CD4-positive, alpha-beta T cell treated with Interleukin-17A for 1 hour (primary cell): ENCODE measurements at places on chromosomes 13 and 19.
A peak's percentile ranks its signal among the peaks of the same experiment; 100 is the strongest.

DNA sequence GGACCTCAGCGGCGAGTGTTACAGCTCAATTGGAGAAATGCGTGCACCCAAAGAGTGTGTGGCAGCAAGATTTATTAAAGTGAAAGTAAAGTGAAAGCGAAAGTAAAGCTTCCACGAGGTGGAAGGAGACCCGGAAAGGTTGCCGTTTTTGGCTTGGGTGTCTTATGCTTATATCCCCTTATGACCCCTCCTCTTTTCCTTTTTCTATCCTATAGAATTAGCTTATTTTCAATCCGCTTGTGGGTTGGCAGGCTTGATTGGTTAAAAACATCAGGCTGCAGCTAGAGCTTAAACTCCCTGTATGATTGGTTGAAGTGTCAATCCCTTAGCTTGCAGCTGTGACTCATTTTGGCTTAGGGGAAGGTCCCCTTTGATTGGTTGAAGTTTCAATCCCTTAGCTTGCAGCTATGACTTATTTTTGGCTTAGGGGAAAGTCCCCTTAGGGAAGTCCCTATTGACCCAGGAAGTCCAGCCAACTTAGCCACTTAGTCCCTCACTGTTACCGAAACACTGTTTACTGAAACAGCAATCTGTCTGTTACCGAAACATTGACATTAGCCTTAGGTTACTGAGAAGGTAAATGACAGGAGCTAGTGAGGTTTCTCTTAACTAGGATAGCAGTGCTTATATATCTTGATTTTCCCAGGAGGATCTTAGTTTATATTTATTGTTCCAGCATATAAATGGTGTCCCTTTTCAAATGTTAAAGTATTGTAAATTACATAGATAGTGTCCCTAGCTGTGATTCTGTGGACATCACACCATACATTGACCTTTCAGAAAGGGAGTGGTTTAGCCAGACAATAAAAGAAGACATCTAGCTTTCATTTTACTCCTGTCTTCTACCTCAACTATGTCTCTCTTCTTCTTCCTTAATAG is 575.8 kb downstream of the DACH1 start:
- peak; percentile 91 for DNase-seq

DNA sequence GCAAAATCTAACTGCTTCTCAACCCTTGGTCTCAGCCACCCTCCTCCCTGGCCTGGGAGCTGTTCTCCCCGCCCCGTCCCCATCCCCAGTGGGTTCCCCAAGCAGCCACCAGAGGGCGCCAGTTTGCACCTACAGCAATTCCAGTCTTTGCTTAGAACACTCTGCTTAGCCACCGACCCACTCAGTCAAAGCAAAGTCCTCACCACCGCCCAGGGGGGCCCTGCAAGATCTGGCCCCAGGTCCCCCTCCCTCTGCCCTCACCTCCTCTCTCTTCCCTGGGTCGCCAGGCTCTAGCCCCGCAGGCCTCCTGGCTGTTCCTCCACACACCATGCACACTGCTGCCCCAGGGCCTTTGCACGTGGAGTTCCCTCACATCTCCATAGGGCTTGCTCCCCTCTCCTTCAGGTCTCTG is 12.4 kb downstream of the TMEM143 start:
- peak; percentile 82 for DNase-seq

GRCh38 chr13:99812625-99813024 is 158.9 kb downstream of the ZIC5 start:
- no peak for DNase-seq

DNA sequence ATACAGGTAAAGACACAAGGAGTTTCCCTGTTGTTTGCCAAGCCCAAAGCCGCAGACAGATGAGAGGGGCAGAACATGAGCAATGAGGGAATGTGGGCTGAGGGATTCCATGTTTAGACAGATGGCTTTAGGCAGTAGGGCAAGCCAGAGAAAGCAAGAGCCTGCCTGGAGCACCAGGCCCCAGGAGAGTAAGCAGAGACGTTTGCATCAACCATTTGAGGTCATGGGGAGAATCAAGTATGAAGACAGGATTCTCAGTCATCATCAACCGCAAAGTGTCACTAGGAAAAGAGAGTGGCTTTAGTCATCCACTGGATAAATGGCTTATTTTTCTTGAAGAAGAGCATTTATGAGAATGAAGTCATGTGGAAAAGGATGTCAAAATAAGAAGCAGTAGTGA is 184.7 kb downstream of the COG6 start:
- no peak for DNase-seq

DNA sequence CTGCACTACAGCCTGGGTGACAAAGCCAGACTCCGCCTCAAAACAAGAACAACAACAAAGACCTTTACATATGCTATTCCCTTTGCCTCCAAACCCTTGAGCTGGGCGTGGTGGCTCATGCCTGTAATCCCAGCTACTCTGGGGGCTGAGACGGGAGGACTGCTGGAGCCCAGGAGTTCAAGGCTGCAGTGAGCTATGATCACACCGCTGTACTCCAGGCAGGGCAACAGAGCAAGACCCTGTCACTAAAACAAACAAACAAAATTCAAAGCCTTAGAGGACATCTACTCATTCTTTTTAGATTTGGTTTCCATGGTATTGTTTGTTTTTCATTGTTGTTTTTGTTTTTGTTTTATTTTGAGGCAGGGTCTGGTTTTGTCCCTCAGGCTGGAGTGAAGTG is 7.8 kb downstream of the ACER1 start:
- no peak for DNase-seq

- DNase-seq, result no peak
These were observed 61.4 kb upstream of the URI1 start for GRCh38 chr19:29880498-29881081.

- no peak for DNase-seq
These were observed 45.5 kb downstream of the ARHGEF7 start for GRCh38 chr13:111160648-111161047.

GRCh38 chr13:80134346-80134745 is 206.6 kb downstream of the SPRY2 start:
- no peak for DNase-seq

- DNase-seq, result no peak
These were observed 432 bp downstream of the ZNF611 start for GRCh38 chr19:52734331-52734892.

GRCh38 chr13:43522788-43523187 is 264.0 kb downstream of the ENOX1 start:
- DNase-seq, result no peak

- no peak for DNase-seq
These were observed 143.5 kb downstream of the DCT start for GRCh38 chr13:94335761-94336526.

- DNase-seq, result no peak
These were observed 35.0 kb downstream of the NAA16 start for GRCh38 chr13:41345914-41346589.

GRCh38 chr13:113949546-113949945 is 24.3 kb downstream of the C13orf46 start:
- DNase-seq, result no peak

- no peak for DNase-seq
These were observed 142.3 kb upstream of the HTR2A start for GRCh38 chr13:47039106-47039505.

- no peak for DNase-seq
These were observed 220.9 kb upstream of the CSNK1A1L start for GRCh38 chr13:37326334-37326733.

DNA sequence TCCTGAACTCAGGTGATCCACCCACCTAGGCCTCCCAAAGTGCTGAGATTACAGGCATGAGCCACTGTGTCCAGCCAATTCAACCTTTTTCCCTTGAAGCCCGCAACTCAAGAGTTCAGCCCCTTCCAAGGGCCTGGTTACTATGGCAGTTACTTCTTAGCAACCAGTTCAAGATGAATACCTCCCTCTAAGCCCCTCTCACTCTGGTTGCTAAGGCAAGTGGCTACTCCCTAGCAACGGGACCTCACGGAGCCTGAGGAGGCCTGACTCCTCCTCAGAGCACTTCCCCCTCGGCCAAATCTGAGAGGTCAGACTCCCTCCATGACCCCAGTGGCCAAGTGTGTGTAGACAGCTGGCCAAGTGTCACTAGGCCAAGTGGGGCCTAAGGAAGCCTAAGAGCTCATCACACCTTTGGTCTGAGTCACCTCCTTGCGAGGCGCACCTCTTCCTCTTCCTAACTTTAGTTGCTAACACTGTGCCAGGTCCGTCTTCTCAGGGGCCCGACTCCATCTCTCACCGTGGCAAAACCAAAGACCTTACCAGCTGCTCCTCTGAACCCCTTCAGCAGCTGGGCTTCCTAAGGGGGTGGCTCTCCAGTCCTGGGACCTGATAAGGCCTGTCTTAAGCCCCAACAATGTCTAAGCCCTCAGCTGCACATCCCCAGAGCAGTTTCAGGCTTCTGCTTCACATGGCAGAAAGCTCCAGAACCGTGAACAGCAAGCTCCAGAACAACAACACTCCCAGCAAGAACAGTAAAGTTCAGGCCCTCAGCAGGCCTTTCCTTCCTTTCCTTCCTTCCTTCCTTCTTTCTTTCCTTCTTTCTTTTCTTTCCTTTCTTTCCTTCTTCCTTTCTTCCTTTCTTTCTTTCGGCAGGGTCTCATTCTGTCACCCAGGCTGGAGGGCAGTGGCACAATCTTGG is 9.6 kb downstream of the CD37 start:
- no peak for DNase-seq

DNA sequence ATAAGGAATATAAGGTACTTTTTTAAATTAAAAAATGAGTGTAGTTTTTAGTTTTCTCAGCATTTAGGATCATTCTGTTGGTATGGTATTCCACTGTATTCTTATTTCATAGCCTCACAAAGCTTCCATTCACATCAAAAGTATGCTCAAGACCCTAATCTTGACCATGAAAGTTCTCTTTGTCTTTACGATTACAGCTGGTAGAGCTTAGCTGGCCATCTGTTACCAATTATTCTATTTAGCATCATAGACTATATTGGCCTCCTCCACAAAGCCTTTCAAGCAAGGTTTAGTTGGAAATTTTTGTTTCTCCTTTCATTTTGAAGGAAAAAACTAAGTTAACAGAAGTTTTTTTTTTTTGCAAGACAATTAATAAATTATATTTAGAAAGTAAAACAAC is 245.1 kb downstream of the KCTD12 start:
- no peak for DNase-seq

GRCh38 chr13:20801707-20802106 is 27.9 kb upstream of the EEF1AKMT1 start:
- no peak for DNase-seq

DNA sequence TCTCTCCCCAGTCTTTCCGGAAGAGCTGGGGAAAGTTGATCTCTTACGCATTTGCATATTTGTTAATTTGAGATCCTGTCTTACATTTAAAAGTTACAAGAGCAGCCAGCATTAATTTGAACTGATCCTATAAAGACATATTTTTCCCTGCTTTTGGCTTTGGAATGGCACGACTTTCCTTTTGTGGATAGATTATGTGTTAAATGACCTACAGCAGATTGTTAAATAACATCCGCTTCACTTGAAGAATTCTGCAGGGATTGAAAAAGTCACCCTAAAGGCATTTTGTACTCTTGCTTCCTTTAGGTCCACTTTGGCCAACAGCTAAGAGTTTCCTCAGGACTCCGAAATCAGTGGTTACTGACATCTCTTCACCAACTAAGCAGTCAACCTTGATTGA is 334.0 kb downstream of the TBC1D4 start:
- DNase-seq, result no peak

- no peak for DNase-seq
These were observed 103.3 kb downstream of the ZAR1L start for GRCh38 chr13:32211813-32212212.

DNA sequence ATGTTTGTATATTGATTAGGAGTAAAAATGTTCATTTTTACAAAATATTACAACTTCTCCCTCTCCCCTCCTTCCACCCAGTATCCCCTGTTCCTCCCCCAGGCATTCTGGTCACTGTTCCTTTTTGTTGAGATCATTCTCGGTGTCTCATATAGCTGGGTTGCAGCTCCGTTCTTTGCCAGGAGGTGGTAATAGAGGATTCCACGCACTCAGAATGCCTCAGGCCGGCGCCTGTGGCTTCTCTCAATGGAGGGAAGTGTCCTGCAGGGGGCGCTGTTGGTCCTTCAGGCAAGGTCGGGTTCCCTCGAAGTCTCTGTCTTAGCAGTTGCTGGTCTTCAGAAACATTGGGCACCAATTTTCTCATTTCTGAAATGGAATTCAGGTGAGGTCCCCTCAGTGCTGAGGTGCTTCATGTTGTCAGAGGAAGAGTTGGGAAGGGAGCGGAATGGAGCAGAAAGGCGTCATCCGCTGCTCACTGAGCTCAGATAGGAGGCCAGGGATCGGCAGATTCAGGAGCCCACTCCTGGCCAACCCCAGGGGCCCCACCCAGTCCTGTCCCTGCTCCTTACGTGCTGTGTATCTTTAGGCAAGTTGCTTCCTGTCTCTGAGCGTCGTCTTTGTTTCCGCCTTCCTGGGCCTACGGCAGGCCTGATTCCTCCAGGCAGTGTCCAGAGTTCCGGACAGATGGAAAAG is 10.3 kb upstream of the GARIN5A start:
- peak; percentile 54 for DNase-seq

DNA sequence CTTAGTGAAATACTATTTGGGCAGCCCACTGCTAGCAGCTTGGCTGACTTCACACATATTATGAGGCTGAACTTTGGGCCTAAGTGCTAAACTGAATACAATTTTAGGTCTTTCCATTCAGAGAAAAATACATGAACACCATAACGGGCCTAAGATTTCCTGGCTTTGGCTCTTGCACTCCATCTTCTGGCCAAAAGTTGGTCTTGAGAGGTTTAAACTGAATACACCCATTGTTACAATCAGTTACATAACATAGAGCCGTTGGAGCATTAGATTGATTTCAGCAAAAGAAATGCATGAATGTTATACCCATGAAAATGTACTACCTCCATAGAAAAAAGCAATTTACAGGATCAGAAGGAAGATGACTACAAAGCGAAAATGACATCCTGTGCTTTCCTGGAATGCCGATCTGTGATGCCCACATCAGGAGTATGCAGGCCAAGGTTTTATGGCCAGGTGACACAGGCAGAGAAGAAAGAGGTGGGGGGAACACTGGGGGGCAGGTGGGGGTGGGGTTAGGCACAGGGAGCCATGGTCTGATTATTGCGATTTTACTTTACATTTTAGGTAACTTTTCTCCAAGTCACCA is 11.1 kb upstream of the SHISA2 start:
- peak; percentile 59 for DNase-seq

GRCh38 chr13:35524171-35524570 is 47.7 kb upstream of the MAB21L1 start:
- DNase-seq, result no peak

DNA sequence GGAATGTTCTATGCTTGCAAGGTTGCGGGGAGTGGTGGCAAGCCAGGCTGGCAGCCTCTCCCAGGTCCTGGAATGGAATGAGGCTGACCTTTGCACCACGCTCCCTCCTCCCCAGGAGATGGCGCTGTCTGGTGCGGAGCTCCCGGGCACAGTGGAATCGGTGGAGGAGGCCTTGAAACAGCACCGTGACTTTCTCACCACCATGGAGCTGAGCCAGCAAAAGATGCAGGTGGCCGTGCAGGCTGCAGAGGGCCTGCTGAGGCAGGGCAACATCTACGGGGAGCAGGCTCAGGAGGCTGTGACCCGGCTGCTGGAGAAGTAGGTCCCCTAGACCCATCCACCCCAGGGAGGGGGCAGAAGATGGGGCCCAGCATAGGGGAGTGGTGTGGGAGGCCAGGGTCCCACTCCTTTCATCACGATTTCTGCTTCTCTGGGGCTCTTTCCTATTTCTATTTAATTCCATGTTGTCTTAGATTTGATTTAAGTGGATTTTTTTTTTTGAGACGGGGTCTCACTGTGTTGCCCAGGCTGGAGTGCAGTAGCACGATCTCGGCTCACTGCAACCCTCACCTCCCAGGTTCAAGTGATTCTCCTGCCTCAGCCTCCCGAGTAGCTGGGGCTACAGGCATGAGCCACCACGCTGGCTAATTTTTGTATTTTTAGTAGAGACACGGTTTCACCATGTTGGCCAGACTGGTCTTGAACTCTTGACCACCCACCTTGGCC is 53.2 kb upstream of the SHKBP1 start:
- peak; percentile 41 for DNase-seq
